ENCODE measurements at places on chromosomes 1 and 21. TPM values are rescaled to one million over a fixed set of nuclear protein-coding genes. Genes with fewer than 3 reads are reported as not detected.

Gene BTBD8
- total RNA-seq = 1.3 TPM

Gene MFSD2A
- 15.0 TPM for total RNA-seq

Gene APOBEC4
- total RNA-seq = not detected

Gene CSMD2
- total RNA-seq = not detected

DNA sequence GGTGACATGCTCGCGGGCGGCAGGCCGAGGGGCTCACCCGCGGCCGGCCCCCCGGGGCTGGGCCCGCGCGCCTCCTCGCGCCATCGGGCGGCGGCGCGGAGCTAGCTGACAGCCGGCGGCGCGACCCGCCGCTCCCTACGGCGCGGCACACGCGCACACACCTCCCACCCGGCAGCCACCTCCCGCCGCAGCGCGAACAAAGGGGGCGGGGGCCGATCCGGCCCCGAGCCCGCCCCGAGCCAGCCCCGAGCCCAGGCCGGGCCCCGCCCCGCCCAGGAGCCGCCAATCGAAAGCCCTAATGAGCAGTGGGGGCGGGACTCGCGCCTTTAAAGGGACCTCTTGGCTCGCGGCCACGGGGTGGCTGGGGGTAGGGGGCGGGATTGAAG lies at the start of gene KIF21B:
TSS of gene KIF21B (minus strand) at position 198 of the 386 bp plus-strand sequence. CDS start 331 bp downstream, outside the sequence.
- DNase-seq = peak; percentile 92

DNA sequence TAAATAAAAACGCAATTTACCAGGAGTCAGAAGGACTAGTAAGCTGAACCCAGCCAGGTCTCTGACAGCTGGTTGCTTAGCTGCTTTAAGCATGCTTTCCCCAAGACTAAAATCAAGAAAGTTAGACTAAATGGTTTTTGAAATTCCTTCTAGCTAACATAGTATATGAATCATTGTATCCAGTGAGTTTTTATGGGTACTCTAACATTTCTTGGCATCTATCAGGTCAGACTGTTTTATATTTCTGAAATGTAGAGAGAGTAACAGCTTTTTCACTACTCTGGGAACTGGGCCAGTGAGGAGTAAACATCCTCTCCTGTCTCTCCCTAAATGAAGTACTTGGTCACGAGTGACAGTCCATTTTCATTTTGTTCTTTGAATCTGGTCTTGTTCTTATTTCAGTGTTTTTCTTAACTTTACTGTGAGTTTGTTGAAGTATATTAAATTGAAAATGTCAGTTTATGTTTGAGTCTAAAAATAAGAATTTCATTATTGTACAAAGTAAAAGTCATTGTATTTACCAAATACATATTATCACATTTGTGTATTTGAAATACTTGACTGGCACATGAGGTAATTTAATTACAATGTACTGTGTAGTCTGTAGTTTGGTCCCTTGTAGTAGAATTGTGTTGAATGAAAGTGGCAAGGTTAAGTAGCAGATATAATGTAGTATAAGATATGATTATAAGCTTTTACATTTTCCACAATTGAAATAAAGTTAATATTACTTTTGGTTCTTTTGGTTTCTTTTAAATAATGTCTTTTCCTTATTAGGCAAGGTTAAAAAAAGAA lies 47.6 kb downstream of the PKN2 start:
- no peak for DNase-seq

DNA sequence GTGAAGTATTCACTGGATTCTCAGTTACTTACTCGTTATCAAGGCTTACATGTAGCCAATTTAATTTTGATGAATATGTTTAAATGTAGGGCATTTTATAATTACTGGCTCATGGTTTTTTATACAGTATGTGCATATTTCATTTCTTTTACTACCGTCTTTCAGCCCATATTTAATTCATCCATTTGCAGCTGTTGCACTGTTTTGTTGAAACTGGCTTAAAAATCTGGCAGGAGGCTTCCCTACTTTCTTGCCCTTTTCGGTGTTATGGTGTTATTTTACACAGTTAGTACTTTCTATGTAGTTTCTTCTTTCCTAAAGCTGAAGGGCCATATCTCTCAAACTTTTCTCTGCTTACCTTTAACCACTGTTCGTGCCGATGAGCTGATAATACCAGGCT lies 54.2 kb downstream of the ITSN1 start:
- DNase-seq = no peak

GRCh38 chr21:15763359-15763758 lies 33.6 kb downstream of the USP25 start:
- DNase-seq = no peak

DNA sequence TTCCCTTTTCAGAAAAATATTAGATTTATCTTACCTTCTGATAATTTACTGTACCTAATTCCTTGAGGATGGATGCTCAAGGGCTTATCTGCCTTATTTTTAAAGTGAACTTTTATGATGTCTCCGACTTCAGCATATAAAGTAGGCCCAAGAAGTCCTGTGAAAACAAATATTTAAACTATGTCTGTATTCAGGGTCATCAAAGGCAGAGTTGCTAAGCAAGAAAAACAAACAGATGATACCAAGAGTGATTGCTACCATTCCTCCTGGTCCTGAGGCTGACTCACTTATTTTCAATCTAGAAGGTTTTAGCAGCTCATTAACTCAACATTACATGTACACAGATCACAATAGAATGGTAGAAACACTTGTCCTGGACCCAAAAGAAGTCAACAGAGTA lies 14.1 kb downstream of the F5 start:
- DNase-seq = no peak

DNA sequence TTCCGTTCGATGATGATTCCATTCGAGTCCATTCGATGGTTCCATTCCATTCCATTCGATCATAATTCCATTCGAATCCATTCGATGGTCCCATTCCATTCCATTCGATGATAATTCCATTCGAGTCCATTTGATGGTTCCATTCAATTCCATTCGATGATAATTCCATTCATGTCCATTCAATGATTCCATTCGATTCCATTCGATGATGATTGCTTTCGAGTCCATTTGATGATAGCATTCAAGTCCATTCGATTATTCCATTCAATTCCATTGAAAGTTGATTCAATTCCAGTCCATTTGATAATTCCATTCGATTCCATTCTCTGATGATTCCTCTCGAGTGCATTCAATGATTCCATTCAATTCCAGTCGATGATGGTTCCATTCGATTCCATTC lies 3895.3 kb downstream of the SRGAP2C start:
- no peak for DNase-seq

- DNase-seq = no peak
These were observed 639 bp upstream of the IPO9 start for GRCh38 chr1:201828217-201828819.

GRCh38 chr1:244653439-244654107 lies 647 bp downstream of the DESI2 start:
- no peak for DNase-seq

All from activated CD8-positive, alpha-beta T cell treated with anti-CD3 and anti-CD28 coated beads for 36 hours (primary cell).